CD4-positive, alpha-beta T cell treated with Interleukin-1 beta for 1 hour (primary cell): ENCODE measurements at places on chromosomes 12 and 14.
A peak's percentile ranks its signal among the peaks of the same experiment; 100 is the strongest.

GRCh38 chr14:70061108-70061507 lies 127.6 kb downstream of the SLC8A3 start:
- DNase-seq = no peak

DNA sequence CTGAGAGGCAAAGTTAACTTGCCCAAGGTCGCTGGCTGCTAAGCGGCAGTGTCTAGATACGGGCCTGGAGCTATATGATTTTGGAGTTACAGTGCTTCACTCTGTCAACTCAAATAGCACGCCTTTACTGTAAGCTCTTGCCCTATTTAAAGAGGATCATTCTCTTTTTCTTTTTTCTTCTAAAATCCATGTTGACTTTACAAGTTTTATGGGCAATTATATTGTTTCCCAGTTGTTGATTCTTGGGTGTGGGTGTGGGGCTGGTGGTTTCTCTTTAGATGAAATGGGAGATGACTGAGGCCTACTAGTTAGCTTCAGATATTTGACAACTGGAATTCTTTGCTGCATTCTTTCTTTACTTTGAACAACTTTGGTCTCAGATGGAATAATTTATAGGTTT lies 70.7 kb downstream of the C12orf75 start:
- no peak for DNase-seq

DNA sequence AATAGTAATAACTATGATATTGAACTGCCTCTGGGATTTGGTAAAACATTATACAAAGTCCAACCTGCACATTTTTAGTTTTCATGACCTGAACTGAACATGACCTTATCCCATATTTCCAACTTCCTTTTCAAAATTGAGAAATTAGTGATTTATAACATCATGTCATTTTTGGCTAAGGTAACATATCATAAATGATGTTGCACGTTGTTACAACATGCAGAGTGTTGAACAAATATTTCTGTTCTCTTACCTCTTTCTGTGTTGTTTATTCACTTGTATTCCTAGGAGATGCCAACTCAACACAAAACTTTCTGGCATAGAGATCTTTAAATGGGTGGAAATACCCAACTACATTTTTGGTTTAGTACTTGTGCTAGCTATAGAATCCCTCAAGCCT lies 496.0 kb downstream of the SLC6A15 start:
- DNase-seq = no peak

- DNase-seq = no peak
These were observed 163.5 kb downstream of the PIK3C2G start for GRCh38 chr12:18424857-18425256.

DNA sequence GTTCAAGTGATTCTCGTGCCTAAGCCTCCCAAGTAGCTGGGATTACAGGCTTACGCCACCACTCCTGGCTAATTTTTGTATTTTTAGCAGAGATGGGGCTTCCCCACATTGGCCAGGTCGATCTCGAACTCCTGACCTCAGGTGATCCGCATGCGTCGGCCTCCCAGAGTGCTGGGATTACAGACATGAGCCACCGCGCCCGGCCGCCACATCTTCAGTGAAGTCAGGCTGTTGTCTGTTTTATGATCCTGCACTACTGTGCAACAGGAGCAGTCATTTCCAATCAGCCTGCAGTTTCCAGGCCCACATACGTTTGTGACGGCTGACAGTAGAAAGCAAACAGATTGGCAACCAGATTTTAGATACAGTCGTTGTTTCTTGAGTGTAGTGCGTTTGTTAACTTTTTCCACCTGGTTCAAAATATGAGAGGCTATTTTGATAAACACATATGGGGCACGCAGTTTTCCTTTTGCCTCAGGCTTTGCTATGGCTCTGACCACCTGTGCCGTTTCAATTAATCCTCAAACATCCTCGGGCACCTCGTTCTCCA lies 74.8 kb downstream of the LGMN start:
- DNase-seq = no peak

DNA sequence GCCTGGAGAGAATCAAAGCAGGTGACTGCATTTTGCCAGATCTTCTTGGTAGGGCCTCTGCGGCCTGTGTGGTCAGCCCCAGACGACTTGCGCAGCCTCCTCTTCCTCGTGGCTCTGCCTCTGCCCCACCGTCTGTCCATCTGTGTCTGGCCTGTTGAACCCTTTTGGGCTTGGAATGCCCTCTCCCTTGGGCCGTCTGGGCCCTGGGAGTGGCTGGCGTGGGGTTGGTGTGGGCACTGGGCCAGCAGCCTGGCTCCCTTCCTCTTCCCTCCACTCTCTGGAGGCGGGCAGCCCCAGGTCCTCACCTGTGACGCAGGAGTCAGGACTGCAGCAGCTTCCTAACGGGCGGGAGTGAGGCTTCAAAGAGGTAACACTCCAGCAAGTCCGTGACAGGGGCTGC lies 9.7 kb upstream of the CCDC197 start:
- no peak for DNase-seq

GRCh38 chr14:65070471-65070976 lies 31.8 kb downstream of the MAX start:
- no peak for DNase-seq

DNA sequence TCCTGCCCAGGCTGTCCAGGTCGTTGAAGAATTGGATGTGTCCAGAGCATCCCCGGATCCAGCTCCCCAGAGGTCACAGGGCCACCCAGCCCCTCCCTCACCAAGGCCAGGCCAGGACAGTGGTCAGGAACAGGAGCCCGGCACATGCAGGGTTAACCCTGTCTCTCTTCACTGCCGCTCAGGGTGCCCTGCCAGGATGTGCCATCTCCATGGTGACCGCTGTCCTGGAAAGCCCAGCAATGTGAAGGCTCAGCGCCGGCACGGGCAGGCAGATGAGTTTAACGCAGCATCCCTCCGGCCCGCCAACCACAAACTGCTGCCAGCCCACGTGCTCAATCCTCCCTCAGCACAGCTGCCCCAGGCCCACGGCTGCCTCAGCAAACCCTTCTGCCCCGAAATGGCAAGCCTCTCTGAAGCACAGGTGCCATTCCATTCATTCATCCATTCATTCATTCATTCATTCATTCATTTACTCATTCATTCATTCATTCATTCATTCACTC lies 4.4 kb downstream of the TMEM179 start:
- DNase-seq = no peak

DNA sequence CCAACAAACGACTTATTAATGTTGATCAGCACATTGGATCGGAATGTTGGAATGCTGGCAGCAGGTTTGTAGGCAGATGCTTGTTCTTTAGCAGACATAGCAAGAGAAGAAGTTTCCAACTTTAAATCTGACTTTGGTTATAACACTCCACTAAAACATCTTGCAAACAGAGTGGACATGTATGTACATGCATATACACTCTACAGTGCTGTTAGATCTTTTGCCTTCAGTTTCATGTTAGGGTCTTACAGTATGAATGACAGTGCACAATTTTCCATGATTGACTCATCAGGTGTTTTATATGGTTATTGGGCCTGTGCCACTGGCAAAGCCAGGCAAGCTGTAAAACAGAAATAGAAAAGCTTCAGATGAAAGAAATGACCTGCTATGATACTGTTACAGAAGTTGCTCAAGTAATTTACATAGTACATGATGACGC lies 14.3 kb upstream of the DHRS7 start:
- DNase-seq = no peak

GRCh38 chr12:102638777-102639176 lies 158.4 kb upstream of the IGF1 start:
- DNase-seq = no peak

- DNase-seq = peak; percentile 23
These were observed 18.0 kb downstream of the MFAP5 start for GRCh38 chr12:8644345-8645248.

- no peak for DNase-seq
These were observed 2.7 kb downstream of the CFAP251 start for GRCh38 chr12:121921066-121921465.

DNA sequence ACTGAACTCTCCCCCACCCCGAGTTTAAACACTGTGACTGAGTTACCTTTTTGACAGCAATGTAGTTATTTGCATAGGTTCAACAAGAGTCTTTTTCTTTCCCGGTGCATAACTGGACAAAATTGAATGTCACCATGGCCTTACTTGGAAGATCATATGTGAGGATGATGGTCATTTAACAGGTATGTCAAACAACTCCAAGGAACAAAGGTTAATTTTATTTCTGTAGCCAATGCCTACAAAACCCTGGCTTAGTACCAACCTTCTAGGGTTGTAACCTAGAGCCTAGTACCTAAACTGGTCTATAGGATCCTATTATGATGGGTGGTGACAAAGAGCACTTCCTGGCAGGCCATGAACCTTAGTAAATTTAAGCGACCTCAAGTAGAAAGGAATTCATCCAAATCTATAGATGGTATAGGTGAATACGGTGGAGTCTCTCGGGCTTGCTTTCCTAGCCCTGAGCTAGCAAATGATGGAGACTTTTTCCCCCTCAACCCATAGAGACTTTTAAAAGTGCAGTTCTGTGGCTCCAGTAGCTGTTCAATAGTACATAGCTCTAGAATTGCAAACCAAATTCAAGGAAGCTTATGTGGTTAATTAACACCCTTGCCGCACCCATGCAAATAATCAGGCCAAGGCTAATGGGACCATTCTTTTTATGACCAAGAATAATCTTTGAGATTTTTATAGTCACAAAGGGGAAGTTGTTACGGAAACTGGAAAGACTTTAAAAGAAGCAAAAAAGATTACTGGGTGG lies 89.0 kb downstream of the SLC38A1 start:
- DNase-seq = no peak

GRCh38 chr14:20714593-20715250 lies 26.2 kb downstream of the ANG start:
- DNase-seq = peak; percentile 75

GRCh38 chr12:76024102-76024781 lies 7.3 kb downstream of the PHLDA1 start:
- DNase-seq = no peak

GRCh38 chr12:49708851-49709250 lies 1.6 kb upstream of the FMNL3 start:
- no peak for DNase-seq

DNA sequence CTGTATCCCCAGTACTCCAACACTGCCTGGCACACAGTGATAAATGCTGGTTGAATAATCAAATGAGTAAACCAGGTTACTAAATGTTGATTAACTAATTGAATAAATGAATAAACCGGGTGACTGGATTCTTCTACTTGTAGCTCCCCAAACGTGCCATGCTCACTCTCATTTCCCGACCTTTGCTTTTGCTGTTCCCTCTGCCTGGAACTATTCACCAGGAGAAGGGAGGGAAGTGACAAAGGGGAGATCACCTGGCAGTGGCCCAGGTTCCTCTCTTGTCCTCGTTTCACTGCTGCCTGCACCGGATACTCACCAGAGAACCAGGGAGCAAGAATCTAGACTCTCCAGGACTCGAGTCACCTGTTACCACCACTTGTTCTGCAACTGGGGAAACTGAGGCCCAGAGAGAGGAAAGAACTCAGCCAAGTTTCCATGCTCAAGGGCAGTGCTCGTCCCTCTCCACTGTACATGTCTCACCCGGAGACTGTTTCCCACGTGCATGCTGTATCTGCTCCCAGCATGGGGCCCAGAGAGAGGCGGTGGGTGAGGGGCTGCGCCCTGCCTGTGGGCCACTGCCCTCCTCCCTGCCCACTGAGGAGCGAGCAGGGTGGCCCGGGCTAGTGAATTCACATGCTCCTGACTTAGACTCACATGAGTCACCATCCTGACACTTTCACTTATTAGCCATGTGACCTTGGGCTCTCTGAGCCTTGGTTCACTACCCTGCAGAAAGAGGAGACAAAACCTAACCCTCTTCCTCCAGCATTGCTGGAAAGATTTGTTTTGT lies 17.7 kb upstream of the POP5 start:
- peak; percentile 33 for DNase-seq

DNA sequence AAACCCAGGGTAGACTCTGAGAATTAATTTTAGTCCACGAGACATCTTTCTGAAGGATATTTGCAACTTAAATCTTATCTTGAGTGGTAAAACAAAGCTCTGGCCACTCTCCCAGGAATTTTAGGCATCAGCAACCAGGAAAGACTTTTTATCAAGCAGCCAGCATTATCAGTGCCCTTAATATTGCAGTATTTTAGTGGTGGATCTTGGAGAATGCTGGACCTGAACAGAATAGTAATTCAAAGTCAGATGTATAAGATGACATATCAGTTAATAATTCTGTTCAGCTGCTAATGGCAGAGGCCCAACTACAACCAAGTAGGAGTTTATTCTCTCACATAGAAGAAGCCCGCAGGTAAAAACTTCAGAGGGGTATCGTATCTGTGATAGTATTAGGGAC lies 59.0 kb upstream of the CRY1 start:
- no peak for DNase-seq

DNA sequence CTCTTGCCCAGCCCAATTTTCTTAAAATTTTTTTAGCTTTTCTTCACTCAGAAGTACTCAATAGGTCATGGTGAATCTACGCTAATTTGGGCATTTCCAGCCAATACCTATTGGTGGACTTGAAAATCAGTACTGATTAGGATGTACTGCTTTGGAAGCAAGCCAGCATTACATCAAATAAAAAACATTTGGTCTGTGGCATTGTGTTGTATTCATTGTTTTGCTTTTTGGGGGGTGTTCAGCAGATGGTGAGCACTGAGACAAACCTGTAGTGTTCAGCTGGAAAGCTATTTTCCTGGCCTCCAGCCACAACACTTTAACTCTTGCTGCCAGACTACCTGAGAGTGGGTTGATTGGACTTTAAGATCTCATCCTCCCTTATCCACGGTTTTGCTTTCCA lies 4.0 kb downstream of the MAPKAPK5 start:
- DNase-seq = no peak

DNA sequence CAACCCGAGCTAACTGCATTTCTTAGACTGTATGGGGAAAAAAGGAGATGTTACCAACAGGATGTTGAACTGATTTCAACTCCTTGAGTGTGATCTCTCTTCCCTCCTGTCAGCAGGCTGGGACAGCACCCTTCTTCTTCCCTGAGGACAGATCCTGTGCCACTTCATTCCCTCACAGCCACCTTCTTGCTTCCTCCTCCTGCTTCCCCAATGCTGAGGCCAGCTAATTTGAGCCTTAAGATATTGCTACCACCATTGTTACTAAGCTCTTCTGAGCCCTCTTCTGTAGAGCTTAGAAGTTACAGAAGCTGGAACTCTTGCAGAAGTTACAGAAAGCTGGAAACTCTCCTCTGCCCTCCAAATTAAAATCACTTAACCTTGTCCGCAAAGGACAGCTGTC lies 88.8 kb downstream of the SPTSSA start:
- DNase-seq = no peak

GRCh38 chr12:91108196-91108755 lies 3.0 kb downstream of the LUM start:
- DNase-seq = no peak

- DNase-seq = peak; percentile 6
These were observed 627 bp downstream of the CPM start for GRCh38 chr12:68932128-68932960.

DNA sequence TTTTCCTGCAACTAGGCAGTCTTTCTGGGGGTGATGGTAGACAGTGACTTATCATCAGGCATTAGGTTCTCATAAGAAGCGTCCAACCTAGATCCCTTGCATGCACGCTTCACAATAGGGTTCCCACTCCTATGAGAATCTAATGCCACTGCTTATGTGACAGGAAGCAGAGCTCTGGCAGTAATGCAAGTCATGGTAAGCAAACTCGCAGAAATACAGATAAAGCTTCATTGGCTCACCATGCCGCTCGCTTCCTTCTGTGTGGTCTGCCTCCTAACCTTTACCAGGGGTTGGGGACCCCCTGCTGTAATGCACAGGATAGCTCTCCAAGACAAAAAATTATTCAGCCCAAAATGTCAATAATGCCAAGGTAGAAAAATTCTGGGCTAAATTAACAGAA lies 864.2 kb downstream of the TRHDE start:
- DNase-seq = no peak

GRCh38 chr12:68056300-68056699 lies 67.1 kb downstream of the IFNG-AS1 start:
- no peak for DNase-seq

- DNase-seq = peak; percentile 25
These were observed 13.0 kb upstream of the NUDT14 start for GRCh38 chr14:105193916-105194782.
